Natural killer cell treated with Interleukin-12 subunit alpha and Interleukin-12 subunit beta and Interleukin-15 and Interleukin-18, amount 100 ng/mL, for 72 hours (primary cell): ENCODE measurements at places on chromosomes 6 and 20. TPM values are rescaled to one million over a fixed set of nuclear protein-coding genes. Genes with fewer than 3 reads are reported as not detected.

GRCh38 chr6:134079406-134079921 is 27.0 kb upstream of the SLC2A12 start:
- no peak overlapping the region for H3K27ac ChIP-seq
- peaks cover 13% of the 10 kb centered on the region for H3K27me3 ChIP-seq
- DNase-seq: no peak

Gene IMPG1
- not detected for total RNA-seq

Gene SLC22A1
- total RNA-seq: 11.0 TPM

GRCh38 chr6:119215309-119215708 is 134.3 kb downstream of the MAN1A1 start:
- H3K27me3 ChIP-seq: no peaks in the 10 kb centered on the region
- H3K36me3 ChIP-seq: no peaks in the 10 kb centered on the region
- peaks cover 8% of the 10 kb centered on the region for H3K4me1 ChIP-seq
- no peak overlapping the region for H3K27ac ChIP-seq
- no peak for DNase-seq
- no peak overlapping the region for H3K4me3 ChIP-seq

GRCh38 chr20:40686893-40687292 is 2.1 kb downstream of the MAFB start:
- no peak for DNase-seq
- H3K27me3 ChIP-seq: peaks cover 51% of the 10 kb centered on the region
- no peak overlapping the region for H3K4me3 ChIP-seq

GRCh38 chr6:4550227-4550597 is 226.0 kb upstream of the CDYL start:
- H3K27ac ChIP-seq: no peak overlapping the region
- peaks cover 7% of the 10 kb centered on the region for H3K4me1 ChIP-seq
- no peak overlapping the region for H3K4me3 ChIP-seq
- H3K27me3 ChIP-seq: peaks cover 17% of the 10 kb centered on the region
- no peaks in the 10 kb centered on the region for H3K36me3 ChIP-seq
- no peak for DNase-seq

DNA sequence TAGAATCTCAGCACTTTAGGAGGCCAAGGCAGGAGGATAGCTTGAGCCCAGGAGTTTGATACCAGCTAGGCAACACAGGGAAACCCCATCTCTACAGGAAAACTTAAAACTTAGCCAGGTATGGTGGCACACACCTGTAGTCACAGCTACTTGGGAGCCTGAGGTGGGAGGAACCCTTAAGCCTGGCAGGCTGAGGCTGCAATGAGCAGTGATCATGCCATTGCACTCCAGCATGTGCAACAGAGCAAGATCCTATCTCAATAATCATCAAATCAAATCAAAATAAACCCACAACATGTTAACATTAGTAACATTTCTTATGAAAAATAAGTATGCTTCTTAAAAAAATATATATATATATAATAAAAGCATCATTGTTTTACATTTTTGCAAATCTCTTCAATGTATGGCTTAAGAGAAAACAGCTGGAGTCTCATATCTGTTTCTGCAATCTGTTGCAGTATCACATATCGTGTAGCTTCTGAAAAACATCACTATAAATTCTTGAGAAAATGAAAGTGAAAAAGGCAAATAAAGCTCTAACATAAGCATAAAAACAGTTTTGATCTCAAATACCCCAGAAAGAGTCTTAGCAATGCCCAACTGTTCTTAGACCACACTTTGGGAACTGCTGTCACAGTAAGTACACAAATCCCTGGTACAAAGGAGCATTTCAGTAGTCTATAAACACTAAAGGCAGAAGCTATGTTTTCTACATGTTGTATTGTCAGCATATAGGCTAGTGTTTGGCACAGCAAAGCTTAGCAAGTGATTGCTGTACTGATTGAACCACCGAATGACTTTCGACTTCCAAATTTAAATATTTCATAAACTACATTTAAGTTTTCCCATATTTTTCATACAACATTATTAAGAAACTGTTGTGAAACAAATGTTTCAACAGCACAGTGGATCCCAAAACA is 8.0 kb downstream of the MMUT start:
- no peaks in the 10 kb centered on the region for H3K27me3 ChIP-seq
- H3K27ac ChIP-seq: no peak overlapping the region
- H3K36me3 ChIP-seq: peaks cover 12% of the 10 kb centered on the region
- H3K4me1 ChIP-seq: peaks cover 4% of the 10 kb centered on the region

Gene SCRT2
- total RNA-seq: not detected

DNA sequence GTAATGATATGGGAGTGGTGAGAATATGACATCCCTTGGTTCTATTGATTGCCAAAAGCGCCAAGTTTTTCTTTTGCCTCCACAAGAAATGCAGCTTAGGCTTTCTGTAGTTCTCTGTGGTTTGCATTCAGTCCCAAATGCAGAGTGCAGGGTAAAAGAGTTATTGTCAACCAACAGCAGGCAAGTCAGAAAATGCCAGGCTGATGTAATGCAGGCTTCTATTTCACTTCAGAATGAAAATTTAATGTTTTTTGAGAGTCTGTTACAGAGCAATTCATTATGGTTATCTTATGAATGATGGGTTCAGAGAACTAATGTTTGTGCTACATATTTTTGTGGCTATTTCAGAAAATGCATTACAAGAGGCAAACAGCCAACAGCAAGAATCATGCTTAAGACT is 293.5 kb downstream of the CENPW start:
- H3K27ac ChIP-seq: no peak overlapping the region
- no peaks in the 10 kb centered on the region for H3K36me3 ChIP-seq
- H3K27me3 ChIP-seq: no peaks in the 10 kb centered on the region
- H3K4me1 ChIP-seq: no peaks in the 10 kb centered on the region
